ENCODE measurements at places on chromosomes 12 and 14.

DNA sequence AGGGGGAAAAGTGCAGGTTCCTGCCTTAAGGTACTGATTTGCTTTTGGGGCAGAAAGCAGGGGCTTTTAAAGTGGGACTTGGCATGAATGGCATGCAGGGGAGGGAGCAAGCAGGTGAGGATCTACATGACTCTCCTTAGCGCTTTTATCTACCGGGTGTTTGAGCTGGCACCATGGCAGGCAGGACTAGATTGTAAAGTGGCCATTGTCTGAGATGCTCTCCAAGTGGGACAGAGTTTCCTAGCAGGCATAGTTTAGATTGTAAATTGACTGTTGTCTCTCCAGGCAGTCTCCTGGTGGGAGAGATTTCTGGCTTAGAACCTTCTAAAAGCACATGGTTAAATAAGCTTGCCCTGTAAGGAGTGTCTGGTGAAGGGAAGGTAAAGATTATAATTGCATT is 5.3 kb upstream of the DICER1 start:
- DNase-seq = no peak

DNA sequence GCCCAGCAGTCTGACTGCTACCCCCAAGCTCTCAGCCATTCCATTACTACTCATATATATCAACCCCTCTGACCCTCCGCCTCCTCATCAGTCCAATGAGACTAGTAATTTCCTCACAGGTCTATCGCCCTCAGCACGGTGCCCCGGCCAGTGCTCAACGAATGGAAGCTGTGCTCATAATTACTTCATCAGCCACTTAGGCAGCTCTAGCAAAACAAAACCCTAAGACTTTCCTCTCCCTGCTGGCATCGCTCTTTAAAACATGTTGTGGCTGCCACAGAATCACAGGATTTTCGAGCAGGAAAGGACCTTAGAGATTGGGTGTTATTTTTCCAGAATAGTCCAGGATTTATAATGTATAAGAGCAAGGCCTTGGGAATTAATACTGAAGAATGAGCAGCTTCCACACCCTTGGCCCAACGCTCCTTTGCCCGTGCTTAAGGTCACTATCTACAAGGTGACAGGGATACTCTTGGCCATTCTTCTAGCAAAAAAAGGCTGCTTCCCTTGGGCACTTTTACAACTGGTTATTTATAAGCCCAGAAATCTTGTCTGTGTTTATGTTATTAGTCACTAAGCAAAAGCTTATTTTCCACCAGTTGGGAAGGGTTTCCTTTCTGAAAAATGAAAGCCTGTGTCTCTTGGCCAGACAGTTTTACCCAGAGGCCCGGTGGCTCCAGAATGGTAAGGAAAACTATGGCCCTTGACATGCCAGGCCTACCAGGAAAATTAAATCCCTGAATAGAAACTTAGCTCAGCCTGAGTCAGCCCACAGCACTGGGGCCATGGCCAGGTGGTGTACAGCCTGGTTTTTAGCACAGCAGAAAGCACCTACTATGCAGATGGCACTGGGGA is 47.9 kb downstream of the NUAK1 start:
- no peak for DNase-seq

DNA sequence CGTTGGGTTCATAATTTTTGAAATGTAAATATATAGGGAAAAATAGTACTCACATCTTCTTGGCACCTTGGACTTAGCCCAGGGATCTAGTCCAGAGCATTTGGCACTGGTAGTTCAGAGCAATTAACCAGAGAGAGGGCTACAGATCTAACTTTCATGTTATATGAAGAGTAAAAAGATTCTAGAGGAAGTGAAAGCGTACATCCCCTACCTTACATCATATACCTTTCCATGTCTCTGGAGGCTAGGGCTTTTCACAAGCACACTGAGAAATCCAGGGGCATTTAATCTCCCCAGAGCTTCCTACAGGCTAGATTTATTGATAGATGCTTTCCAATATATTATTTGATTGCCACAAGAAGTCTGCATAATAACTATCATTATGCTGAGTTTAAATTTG is 687.5 kb upstream of the FBXO33 start:
- no peak for DNase-seq

DNA sequence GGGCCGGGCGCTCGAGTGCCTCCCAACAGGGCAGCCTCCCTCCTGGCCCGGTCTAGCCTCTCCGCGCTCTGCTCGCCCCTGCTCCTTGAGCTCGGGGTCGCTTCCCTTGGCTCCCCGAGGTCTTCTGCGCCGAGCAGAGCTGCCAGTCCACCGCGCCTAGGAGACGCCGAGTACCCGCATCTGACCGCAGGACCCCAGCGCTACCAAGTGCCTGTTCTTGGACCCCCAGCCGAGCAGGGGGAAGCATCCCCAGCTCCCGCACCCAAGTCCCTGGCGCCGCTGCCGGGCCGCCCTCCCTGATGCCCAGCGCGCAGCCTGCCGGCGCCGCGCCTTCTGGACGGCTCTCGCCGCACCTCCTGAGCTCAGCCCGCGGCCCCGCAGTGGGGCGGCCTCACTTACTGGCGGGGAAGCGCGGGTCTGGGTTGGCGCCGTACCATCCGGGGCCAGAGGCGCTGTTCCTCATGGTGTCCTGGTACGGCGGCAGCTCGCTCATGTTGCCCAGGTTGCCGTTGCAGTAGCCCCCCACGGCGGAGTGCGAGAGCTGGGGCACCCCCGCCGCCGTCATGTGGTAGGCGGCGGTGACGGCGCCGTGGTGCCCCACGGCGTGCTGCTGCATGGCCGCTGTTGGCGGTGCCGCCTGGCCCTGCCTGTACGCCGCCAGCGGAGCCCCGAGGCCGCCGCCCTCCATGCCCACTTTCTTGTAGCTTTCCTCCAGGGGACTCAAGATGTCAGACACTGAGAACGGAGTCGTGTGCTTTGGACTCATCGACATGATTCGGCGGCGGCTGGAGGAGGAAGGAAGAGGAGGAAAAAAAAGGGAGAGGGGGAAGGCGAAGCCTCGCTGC is 1.2 kb downstream of the NKX2-1 start:
- no peak for DNase-seq

- no peak for DNase-seq
These were observed 5.4 kb downstream of the DDN start for GRCh38 chr12:48993787-48994186.

- DNase-seq = no peak
These were observed 6.5 kb downstream of the BHLHE41 start for GRCh38 chr12:26118308-26118707.

GRCh38 chr12:115558281-115558680 is 719.2 kb downstream of the MED13L start:
- no peak for DNase-seq

GRCh38 chr12:64299628-64300027 is 77.5 kb upstream of the KICS2 start:
- no peak for DNase-seq

- no peak for DNase-seq
These were observed 6.1 kb upstream of the TSPAN9 start for GRCh38 chr12:3071107-3071506.

DNA sequence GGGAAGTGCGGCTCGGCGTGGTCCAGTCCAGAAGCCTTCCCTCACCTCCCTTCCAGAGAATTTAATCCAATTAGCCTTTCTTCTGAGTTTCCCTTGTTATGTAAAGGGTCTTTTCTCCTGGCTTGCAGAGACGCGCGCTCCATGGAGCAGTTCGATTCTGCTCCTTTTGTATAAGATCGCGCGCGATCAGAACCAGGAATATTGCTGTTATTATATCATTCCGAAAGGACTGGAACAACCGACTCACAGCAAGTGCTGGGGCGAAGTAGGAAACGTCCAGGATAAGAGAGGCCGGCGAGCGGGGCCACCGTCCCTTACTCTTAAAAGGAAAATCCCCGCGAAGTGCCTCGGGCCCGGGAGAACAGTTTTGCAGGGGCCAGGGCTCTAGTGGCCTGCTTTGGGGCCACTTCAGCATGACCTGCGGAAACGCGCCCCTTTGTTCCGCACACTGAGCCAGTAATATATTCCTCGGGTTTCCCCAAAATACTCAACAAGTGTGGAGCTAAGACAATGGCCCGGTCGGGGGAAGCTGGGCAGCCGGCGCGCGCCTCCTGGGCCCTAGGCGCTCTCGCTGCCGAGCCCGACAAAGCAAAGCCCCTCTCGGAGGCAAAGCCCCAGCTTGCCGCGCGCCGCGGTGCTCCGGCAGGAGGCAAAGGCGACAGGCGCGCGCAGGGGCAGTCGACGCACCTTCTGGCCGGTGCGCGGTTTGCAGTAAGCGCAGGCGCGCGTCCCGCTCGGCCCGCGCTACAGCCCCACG is 2.9 kb downstream of the RFX4 start:
- no peak for DNase-seq

DNA sequence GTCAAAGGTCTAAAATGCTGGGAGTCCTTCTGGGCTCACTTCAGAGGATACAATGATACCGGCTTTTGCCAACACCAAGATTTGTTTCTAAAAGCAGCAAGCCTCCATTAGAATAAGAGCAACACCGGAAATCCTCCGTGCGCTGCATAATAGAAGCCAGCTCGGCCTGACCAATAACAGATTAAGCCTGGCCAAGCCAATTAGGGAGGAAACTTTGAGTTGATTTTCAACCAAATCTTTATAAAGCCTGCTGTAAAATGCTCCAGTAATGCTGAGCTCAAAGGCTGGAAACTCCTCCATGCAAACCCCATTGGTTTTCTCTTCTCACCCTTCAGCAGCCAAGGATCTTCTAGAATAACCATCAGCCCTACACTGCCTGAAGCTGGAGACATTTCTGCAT is 150.1 kb downstream of the NTF3 start:
- DNase-seq = no peak

- DNase-seq = no peak
These were observed 144.2 kb upstream of the C14orf180 start for GRCh38 chr14:104435147-104436046.

GRCh38 chr12:25681580-25681979 is 128.5 kb upstream of the LMNTD1 start:
- DNase-seq = no peak

All from iPS DF 6.9 (cell line).